ENCODE measurements at places on chromosomes 1 and 21.

GRCh38 chr1:8408151-8408839 is 90.4 kb downstream of the SLC45A1 start:
- no peak for DNase-seq

- DNase-seq: no peak
These were observed 10.3 kb upstream of the LMNA start for GRCh38 chr1:156104065-156104810.

DNA sequence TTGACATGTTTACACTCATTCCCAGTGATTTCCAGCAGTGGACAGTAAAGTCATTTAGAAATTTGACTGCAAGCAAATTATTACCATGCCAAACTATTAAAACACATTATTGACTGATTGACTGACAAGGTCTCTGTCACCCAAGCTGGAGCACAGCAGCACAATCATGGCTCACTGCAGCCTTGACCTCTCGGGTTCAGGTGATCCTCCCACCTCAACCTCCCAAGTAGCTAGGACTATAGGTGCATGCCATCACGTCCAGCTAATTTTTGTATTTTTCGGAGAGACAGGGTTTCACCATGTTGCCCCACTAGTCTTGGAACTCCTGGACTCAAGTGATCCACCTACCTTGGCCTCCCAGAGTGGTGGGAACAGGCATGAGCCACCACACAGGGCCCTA is 24.2 kb downstream of the PTP4A2 start:
- DNase-seq: no peak

GRCh38 chr1:200938955-200939354 is 44.3 kb downstream of the INAVA start:
- no peak for DNase-seq

DNA sequence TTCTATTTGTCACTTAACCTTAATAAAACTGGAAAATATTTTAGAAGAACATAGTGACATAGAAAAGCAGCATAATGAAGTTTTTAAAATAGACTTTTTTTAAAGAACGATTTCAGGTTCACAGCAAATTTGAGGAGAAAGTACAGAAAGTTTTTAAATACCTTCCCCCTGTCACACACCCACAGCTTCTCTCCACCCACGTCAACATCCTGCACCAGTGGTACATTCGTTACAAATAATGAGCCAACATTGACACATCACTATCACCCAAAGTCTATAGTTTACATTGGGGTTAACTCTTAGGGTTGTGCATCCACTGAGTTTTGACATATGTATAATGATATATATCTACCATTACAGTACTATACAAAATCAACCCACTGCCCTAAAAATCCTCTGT is 3.0 kb upstream of the SLC35F3 start:
- DNase-seq: no peak

DNA sequence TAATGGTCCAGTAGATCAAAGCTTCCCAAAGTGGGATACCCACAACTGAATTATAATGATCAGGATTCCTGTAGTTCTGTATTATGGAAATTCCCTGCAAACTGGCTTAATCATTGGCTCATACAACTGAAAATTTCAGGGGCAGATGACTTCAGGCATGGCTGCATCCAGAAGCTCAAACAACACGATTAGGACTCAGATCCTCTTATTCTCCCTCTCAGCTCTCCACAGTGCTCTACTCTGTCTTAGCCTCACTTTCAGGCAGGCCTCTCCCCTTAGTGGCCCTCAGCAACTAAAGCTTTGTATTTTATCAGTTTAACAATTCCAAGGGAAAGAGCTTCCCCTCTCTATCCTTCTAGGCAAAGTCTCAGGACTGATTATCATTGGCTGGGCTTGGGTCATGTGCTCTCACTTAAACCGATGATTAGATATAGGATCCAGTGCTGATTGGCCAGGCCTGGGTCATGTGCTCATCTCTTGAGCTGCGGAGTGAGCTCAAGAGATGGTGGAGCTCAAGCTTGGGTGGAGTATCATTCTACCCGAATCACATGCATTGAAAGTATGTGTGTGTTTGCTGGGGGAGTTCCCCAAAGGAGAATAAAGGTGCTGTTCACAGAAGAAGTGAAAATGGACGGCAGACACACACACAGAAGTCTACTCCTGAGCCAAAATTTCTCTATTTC is 57.9 kb upstream of the RUNX3 start:
- DNase-seq: no peak

DNA sequence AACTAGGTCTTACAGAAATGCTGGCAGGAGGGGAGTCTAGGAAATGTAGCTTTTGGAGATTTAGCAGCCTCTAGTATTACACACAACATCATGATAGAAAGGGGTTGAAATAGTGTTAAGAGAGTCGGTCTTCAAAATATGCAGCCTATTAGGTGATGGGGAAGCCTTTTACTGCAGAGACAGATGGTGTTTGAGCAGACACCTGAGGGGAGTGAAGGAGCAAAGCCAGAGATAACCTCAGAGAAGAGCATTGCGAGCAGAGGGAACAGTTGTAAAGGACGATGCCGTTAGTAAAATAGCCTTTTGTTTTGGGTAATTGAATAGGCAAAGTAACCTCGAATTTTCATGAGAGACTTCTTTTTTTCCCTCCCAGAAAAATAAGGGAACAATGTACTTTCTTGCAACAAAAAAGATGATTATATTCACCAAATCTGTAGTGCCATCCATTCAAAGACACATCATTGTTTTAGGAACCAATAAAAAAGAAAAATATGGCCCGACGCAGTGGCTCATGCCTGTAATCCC is 66.3 kb upstream of the KIF1B start:
- DNase-seq: no peak

GRCh38 chr1:1435106-1435903 is at the start of gene VWA1:
Gene VWA1 (plus strand): TSS chr1:1435690. CDS start chr1:1435749, 59 bp downstream.
- DNase-seq: no peak

DNA sequence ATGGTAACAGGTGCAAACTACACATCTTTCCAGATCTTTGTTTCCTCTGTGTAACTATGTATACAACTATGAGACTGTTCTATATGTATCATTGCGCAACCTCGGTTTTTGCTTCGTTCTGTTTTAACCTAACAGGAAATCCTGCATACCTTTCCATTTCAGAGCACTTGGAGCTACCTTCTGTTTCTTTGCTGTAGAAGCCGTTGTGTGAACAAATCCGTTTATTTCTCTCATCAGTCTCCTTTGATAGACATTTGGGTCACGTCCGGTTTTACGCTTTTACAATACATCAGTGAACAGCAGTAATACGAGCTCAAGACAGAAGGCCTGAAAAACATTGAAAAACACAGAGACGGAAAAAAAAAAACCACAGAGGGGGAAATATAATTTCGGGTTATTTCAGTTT is 10.5 kb downstream of the ATP5IF1 start:
- no peak for DNase-seq

DNA sequence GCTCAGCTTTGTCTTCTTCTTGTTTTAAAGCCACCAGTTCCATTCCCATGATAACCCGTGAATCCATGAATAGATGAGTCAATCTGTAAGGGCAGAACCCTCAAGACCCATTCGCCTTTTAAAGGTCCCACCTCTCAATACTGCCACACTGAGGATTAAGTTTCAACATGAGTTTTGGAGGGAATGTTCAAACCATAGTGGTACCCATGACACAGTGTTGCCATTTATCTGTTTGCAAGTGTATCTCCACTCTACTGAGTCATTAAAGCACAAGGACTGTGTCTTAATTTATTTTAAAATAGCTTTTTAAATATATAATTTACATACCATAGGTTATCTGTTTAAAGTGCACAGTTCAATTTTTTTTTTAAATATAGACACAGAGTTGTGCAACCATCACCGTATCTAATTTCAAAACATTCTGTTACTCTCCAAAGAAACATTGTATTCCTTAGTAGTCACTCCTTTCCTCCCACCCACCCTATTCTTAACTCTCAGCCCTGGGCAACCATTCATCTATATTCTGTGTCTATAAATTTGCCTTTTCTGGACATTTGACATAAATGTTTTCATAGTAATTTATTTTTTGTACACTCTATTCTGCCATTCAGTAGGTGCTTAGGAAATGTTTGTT is 4.8 kb upstream of the IL24 start:
- no peak for DNase-seq

GRCh38 chr1:167484726-167485502 is 33.4 kb downstream of the CD247 start:
- no peak for DNase-seq

DNA sequence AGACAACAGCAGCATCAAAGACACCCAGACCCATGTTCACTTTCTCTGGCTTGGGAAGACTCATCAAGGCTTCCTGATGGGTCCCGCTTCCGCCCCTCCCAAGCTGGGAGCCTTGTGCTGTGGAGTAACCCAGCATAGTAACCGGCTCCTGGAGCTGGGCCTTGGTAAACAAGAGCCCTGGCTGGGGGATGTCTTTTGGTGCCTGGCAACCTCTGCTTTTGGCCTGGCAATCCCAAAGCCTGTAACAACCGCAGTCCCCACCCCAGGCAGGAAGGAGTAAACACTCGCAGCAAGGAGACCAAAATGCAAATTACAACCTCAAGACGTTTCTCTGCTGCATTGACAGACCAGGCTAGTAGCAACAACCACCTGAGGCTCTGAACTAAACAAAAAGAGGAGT is 16.9 kb upstream of the THRAP3 start:
- no peak for DNase-seq

GRCh38 chr1:225763716-225764548 is 13.7 kb upstream of the SRP9 start:
- DNase-seq: no peak

DNA sequence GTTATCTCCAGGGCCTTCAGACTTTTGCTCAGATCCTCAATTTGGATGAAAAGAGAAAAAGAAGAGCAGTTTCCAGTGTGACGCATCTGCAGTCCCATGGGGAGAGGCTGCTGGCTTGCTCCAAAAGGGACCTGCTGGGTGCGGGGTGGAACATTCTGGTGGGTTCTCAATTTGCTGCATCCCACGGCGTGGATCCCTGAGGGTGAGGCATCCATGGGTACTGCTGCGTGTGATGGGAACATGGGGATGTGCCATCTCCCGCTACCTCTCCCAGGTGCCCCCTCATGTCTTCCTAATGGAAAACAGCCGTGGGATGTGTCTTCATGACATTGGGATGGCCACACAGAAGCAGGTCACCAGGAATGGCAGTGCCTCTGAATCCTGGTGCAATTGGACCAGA is 221.3 kb upstream of the AJAP1 start:
- DNase-seq: no peak

GRCh38 chr1:59361766-59362165 is 64.9 kb downstream of the FGGY start:
- DNase-seq: no peak
